ENCODE measurements at places on chromosomes 16 and 17. TPM values are rescaled to one million over a fixed set of nuclear protein-coding genes. Genes with fewer than 3 reads are reported as not detected.

DNA sequence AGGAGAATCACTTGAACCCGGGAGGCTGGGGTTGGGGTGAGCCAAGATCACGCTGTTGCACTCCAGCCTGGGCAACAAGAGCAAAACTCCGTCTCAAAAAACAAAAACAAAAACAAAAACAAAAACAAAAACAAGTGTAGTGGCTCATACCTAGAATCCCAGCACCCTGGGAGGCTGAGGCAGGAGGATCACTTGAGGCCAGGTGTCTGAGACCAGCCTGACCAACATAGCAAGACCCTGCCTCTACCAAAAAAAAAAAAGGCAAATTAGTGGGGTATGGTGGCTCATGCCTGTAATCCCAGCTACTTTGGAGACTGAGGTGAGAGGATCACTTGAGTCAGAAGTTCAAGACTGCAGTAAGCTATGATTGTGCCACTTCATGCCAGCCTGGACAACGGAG lies 26.4 kb upstream of the HAPSTR1 start:
- no peak overlapping the region for H3K27ac ChIP-seq
- no peak overlapping the region for H3K4me3 ChIP-seq
- DNase-seq = no peak
- no peaks in the 10 kb centered on the region for H3K4me1 ChIP-seq

DNA sequence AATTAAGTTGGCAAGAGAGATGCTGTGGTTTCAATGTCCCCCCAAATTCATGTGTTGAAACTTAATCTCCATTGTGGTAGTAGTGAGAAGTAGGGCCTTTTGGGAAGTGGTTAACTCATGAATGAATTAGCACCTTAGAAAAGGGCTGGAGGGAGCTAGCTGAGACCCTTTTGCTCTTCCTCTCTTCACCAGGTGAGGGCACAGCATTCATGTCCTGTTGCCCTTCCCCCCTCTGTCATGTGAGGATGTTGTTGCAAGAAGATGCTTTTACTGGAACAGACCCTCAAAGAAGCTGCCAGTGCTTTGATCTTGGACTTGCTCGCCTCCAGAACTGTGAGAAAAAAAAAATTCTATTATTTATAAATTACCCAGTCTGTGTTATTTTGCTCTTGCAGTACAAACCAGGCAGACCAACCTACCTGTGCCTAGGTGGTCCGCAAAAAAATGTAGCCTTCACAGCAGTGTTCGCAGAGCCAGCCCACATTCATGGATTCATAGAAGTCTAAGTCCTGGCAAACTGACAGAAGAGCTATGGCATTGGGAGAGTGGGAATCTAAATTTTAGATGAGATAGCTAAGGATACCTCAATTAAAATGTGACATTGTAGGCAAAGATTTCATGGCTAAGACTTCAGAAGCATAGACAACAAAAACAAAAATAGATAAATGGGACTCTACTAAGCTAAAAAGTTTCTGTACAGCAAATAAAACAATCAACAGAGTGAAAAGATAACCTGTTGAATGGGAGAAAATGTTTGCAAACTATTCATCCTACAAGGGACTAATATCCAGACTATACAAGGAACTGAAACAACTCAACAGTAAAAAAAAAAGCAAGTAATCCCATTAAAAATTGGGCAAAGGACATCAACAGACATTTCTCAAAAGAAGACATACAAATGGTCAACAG lies 32.0 kb upstream of the ABCA5 start:
- H3K36me3 ChIP-seq = no peaks in the 10 kb centered on the region
- no peak for DNase-seq
- no peak overlapping the region for H3K4me3 ChIP-seq
- no peaks in the 10 kb centered on the region for H3K4me1 ChIP-seq
- H3K27me3 ChIP-seq = no peaks in the 10 kb centered on the region

DNA sequence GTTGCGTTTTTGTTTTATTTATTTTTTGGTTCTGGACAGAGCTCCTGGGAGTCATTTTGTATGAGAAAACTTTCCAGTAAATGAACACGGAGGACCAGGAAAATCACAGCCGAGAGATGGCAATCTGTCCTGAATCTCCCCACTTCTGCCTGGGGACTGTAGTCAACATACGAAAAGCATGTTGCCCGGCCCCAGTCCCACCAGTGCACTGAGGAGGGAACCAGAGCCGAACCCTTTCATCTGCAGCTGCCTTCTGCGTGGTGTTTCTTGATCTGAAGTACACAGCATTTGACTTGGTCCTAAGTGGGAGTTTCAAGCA lies 18.9 kb downstream of the SNX11 start:
- DNase-seq = no peak
- H3K36me3 ChIP-seq = no peaks in the 10 kb centered on the region
- H3K27me3 ChIP-seq = no peaks in the 10 kb centered on the region
- no peak overlapping the region for H3K27ac ChIP-seq
- no peak overlapping the region for H3K4me3 ChIP-seq

- H3K4me1 ChIP-seq = no peaks in the 10 kb centered on the region
- no peaks in the 10 kb centered on the region for H3K27me3 ChIP-seq
- DNase-seq = no peak
Observed at GRCh38 chr16:92431-93339, 14.7 kb downstream of the MPG start.

- no peaks in the 10 kb centered on the region for H3K36me3 ChIP-seq
- H3K4me3 ChIP-seq = no peak overlapping the region
- no peaks in the 10 kb centered on the region for H3K27me3 ChIP-seq
- no peak for DNase-seq
- H3K4me1 ChIP-seq = no peaks in the 10 kb centered on the region
Observed at GRCh38 chr16:68985268-68985667, 120.2 kb upstream of the HAS3 start.

The SLC13A2 gene
- not detected for total RNA-seq

The SDK2 gene
- not detected for total RNA-seq

The NPIPB9 gene
- 2.4 TPM for total RNA-seq

The CA10 gene
- not detected for total RNA-seq

The RNU2-1 gene
- not detected for total RNA-seq

The SLC22A31 gene
- not detected for total RNA-seq

The MT1G gene
- total RNA-seq = 51.8 TPM

Data from uterus (tissue), 4 donors.